ENCODE measurements at places on chromosomes 3 and 15. TPM values are rescaled to one million over a fixed set of nuclear protein-coding genes. Genes with fewer than 3 reads are reported as not detected.

The LINGO1 gene
- total RNA-seq = 8.1 TPM

The GTPBP8 gene
- total RNA-seq = 9.7 TPM

The PLA2G4D gene
- total RNA-seq = not detected

The SLC12A1 gene
- total RNA-seq = not detected

Data from A549 treated with ZK216348 at 1 μM for 4 hours (cell line).